ENCODE measurements at places on chromosomes 12 and 14.

DNA sequence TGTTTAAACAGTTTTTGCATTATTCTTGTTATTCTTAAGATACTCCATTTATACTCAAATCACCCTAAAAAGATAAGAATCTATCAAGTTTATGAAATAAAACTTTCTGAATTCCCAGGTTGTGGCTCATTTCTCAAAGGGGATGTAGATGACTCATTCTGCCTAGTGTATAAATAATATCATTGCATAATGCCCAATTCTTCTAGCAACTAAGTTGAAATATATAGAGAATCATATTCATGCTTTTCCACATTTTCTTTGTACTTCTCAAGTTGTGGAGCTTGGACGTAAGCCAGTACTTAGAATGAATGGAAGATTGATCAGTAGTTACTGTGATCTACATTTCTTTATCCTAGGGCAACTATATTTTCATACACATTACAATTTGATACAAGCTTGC, 201.1 kb downstream of the PPFIA2 start:
- no peak for DNase-seq

- no peak for DNase-seq
These were observed 704.2 kb upstream of the TBX3 start for GRCh38 chr12:115388139-115388538.

DNA sequence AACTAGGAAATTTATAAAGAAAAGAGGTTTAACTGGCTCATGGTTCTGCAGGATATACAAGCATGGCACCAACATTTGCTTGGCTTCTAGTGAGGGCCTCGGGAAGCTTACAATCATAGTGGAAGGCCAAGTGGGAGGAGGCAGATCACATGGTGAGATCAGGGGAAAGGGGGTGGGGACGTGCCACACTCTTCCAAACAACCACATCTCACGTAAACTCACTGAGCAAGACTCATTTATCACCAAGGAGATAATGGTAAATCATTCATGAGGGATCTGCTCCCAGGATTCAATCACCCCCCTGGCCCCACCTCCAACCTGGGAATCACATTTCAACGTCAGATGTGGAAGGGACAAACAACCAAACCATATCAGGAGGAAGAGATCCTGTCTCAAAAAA, 35.8 kb downstream of the NUMB start:
- no peak for DNase-seq

DNA sequence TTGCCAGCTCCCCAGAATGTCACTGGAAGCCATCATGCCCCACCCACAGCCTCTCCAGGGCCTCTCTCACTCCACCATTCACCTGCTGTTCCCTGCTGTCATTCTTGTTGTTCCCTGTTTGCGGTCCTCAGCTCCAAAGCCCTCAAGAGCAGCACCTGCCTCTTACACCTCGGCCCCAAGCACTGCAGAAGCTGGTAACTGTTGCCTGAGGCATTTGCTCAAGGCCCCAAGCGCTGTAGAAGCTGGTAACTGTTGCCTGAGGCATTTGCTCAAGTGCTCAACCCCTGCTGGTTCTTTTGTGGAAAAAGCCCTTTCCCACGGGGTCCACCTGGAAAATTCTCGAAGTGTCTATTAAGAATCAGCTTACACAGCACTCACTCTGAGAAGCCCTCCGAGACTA, 78.0 kb downstream of the ARL6IP4 start:
- no peak for DNase-seq

DNA sequence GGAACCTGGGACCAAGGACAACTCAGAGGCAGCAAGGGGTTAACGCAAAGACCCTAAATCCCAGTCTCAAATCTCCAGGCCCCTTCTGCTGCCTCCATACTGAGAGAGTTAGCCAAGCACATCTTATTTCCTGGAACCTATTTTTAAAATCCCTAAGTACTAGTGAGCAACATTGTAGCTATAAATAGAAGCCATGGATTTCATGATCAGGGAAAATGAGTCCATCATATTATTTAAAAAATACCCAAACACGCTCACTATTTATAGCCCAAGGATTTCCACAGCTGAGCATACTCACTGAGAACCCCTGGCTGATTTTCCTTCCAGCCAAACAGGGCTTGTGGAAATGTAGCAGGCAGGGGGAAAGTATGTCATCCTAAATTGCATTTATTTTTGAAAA, 19.4 kb upstream of the TUNAR start:
- DNase-seq, result no peak

GRCh38 chr14:103232031-103232808, 101.8 kb upstream of the EIF5 start:
- DNase-seq, result no peak

DNA sequence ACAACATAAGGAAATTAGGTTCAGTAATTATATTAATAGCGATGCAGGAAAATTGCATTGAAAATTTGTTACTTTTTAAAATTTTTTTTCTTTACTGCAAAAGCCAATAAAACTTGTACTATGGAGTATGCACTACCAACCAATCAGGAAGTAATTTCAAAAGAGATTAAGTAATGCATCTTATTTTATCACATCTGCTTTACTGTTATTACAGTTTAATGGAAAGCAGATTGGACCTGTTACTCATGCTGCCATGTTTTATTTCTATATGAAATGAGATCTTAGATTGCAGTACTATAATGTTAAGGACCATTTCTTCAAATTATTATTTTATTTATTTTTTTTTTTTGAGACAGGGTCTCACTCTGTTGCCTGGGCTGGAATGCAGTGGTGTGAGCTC, 1.7 kb upstream of the STRN3 start:
- no peak for DNase-seq

DNA sequence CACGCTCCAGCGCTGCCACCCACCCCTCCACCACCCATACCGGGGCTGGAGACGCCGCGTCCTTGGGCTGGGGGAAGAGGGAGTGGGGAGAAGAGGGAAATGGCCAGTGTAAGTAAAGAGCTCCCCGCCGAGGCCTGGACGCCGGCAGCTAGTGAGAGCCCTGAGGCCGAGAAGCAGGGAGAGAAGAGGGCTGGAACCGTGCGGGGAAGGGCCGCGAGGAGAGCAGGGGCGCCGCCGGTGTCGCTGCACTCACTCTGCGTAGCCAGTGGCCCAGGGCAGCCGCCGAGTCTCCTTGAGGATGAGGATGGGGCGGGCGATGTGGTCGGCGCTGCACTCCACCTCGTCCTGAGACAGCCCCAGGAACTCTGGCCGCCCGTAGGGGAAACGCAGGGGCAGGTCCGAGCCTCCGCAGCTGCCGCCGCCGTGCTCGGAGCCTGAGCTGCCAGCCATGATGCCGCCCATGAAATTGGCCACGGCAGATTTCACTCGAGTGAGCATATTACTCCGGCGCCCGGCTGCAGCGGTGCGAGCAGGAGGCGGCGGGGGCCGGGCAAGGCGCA, 631 bp downstream of the PPM1H start:
- DNase-seq, result peak; percentile 73

- DNase-seq, result no peak
These were observed 137.5 kb upstream of the CCND2 start for GRCh38 chr12:4135919-4136605.

DNA sequence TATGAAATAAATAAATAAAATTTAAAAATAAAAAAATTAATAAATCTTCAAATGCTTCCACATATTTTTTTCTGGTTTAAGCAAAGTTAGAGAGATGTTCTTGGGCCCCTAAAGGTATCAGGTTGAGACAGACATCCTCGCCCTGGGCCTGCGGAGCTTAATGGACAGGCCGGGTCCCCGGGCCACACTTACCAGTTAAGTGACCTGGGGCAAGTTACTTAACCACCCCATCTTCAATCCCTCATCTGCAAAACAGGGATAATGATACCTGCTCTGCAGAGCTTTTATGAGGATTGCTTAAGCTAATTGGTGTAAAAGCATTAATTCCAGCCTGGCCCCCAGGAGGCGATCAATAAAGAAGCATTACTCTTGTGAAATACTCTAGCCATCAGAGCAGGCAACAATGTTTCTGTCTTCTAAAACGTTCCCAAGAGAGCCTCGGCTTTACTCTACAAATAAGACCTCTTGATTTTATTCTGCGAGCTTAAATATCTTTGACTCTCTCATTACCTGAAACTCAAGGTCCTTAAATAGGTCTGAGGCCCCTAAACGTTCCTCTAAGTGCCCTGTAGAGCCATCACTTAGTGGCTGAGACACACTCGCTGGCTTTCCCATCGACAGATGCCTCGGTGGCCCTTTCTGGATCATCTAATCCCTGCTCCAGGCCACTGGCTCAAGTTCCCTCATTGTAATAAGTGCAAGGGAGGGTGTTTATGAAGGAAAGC, 81.1 kb upstream of the DIO3 start:
- no peak for DNase-seq

DNA sequence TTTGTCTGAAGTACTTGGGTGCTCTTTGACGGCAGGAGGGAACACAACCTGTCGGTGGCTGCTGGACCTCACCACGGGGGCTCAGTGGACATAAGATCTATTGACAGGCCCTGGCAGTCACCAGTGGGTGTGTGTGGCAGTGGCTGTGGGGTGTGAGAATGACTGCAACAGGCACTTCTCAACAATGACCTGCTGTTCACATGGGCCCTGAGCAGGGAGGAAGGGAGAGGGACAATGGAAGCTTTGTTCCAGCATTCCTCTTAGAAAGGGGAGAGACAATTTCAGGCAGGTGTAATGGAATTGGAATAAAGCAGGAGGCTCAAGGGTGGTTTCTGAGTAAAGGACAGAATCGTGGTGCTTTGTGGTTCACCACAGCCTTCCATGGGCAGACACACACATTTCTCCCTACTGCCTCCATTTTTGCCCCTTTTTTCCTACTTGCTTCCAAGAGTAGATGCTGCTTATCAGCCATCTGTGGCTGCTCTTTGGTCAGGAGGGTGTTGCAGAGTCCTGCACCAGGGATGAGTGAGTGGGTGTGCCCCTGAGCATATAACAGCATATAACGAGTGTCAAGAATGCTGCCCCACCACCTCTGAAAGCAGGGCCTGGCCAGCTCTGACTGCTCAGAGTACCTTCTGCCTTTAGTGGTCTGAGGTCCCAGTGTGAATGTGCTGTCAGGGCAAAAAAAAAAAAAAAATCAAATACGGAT, 267.7 kb downstream of the RASSF9 start:
- no peak for DNase-seq

DNA sequence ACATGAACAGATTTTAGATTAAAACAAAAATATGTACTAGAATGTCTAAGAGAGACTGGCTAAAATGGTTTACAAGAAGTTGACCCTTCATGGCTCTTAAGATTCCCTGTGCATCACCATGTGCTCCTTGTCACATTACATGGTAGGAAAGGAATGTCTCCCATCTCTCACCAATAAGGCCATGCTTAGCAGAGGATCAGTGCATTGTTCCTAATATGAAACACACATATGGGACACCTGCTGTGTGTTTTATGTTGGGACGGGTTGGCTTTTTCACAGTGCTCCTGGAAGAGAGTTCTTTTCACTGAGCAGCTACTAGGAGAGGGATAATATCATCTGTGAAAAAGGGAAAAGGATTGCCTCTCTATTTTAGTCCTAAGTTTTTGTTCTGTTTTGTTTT, 9.6 kb downstream of the PFKM start:
- no peak for DNase-seq

DNA sequence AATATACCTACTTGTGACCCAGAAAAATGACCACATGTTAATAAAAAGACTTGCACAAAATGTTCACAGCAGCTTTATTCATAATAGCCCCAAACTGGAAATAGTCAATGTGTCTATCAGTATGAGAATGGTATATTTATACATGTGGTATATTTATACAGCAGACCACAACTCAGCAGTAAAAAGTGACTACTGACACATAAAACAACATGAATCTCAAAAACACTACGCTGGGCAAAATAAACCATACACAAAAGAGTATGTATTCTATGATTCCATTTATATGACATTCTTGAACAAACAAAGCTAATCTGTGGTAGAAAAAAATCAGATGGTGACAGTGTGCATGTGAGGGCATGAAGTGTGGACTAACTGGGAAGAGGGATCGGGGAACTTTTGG, 35.1 kb downstream of the ARF6 start:
- DNase-seq, result no peak

DNA sequence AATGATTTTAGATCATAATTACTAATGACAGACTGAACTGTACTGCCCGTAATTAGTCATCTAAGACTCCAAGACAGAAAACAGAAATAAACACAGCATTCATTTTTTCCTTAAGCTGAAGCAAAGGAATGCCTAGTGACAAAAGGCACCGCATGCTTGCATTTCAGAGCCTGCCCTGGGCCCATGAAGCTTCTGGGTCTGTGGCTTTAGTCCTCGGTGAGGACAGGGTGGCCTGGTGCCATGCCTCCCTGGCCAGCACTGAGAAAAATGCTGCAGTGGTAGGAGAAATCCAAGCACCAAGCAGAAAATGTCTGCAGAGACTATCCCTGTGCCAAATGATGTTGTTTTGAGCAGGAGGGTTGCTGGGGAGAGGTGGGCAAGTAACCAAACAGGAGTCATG, 171.6 kb downstream of the CALM1 start:
- DNase-seq, result no peak

DNA sequence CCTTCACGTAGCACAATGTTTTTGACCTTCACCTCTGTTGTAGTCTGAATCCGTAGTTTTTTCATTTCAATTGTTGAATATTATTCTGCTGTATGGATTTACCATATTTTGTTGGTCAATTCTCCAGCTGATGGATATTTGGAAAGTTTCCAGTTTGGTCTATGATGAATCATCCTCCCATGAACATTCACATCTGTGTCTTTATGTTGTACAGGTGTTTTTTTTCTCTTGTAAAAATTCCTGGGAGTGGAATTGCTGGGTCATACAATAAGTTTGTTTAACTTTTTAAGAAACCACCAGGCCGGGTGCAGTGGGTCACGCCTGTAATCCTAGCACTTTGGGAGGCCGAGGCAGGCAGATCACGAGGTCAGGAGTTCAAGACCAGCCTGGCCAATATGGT, 36.7 kb upstream of the GNG2 start:
- DNase-seq, result no peak

- DNase-seq, result no peak
These were observed 1.8 kb downstream of the FBXL14 start for GRCh38 chr12:1592444-1593173.

DNA sequence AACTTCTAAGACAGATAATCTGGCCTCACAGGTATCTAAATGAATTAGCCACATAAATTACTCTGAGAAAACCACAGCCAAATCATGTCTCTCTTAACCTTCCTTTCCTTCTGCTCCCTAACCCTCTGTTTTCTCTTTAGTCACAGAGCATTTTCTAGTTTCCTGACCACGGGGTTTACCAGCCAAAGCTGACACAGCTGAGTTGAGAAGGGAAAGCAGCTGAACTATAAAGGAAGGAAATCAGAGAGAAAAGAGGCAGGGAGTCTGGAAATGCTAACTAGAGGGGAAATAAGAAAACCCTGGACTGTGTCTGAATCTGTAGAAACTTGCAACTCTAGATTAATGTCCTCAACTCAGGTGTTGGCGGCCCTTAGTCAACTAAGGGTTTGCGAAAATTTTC, 24.4 kb downstream of the ANKS1B start:
- DNase-seq, result no peak

GRCh38 chr14:71089971-71090370, 182.7 kb downstream of the PCNX1 start:
- no peak for DNase-seq

DNA sequence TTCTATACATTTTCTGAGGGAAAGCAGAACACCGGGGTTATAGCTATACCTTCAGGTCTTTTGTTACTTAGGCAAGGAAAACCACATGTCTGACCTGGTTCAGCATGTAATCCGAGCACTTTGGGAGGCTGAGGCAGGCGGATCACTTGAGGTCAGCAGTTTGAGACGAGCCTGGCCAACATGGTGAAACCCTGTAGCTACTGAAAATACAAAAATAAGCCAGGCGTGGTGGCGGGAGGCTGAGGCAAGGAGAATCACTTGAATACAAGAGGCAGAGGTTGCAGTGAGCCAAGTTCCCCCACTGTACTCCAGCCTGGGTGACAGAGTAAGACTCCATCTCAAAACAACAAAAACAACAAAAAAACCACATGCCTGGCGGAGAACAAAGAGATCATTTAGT, 177.6 kb downstream of the ACSS3 start:
- DNase-seq, result no peak
